ENCODE measurements at places on chromosomes 5 and 9. TPM values are rescaled to one million over a fixed set of nuclear protein-coding genes. Genes with fewer than 3 reads are reported as not detected.

The PRUNE2 gene
- total RNA-seq, result 0.41 TPM

The FAM221B gene
- total RNA-seq, result not detected

The CACNA1B gene
- 0.84 TPM for total RNA-seq

The NELFB gene
- 67.0 TPM for total RNA-seq

The C1QTNF3 gene
- 1.1 TPM for total RNA-seq

The SLCO6A1 gene
- total RNA-seq, result not detected

The PCA3 gene
- not detected for total RNA-seq

The CD14 gene
- total RNA-seq, result 0.29 TPM

DNA sequence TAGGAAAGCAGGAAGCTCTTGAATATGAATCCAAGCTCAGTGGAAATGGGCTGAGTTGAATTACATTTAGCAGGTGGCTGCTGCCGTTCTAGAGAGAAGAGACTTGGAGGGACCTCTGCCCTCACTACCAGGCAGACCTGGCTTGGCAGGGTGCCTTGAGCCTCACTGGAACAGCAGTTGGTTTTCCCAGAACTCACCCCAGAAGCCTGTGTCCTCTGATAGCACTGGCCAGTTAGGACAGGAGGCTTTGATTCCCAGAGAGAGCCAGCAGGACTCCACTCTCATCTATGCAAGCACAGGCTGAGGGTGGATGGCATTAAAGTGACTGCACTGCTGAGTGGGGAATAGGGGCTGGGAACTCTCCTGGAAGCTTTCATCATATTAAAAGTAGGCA lies 54.8 kb downstream of the PWWP2A start:
- DNase-seq, result no peak

DNA sequence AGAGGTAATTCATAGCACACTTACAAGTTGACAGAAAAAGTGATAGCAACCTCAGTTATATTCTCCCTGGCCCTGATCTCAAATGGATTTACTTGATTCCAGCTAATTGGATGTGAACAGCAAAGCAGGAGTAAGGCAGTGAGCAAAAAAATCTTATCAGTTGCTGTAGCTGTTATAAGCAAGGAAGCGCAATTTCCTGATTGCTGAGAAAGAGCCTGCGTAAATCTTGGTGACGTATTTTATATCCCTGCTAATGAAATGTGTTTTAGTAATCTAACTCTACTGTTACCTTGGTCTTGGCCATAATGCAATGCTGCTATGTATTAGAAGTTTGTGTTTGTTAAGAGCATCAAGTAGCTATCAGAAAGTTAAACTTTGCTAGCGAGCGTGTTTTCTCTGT lies 661.2 kb upstream of the SEMA6A start:
- DNase-seq, result no peak

- no peak for DNase-seq
Measured at GRCh38 chr5:148416921-148417320, 33.2 kb downstream of the FBXO38 start.

DNA sequence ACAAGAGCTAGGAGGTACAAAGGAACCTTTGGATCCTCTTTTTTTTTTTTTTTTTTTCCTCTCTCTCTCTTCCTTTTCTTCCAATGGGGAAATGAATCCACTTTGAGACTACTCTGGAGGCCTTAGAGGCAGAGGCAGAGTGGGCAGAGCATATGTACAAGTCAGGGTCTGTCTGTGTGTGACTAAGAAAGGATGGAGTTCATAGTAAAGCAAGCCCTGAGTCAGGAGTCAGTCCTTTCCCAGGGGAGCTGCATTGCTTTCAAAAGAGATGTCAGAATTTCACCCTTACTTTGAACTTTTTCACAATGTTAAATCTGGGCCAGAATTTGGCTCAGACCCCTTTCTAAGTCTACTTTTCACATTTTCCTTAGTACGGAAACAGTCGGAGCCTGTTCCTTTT lies 792.4 kb upstream of the C9orf72 start:
- no peak for DNase-seq

DNA sequence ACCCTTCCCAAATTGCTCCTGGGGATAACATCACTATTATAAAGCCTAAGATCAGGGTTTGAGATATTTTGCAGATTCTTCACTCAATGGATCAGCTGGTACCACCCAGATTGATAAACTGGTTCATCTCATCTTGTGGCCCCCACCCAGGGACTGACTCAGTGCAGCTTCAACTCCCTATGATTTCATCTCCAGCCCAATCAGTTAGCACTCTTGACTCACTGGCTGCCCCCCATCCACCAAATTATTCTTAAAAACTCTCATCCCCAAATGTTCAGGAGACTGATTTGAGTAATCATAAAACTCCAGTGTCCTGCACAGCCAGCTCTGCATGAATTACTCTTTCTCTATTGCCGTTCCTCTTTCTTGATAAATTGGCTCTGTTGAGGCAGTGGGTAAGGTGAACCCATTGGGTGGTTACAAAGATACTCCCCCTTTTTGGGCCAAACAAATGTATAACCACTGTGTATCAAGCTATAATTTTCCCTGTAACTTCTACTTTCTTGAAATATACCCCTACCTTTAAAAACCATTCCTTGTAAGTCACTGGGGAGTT lies 263.3 kb upstream of the IL12B start:
- no peak for DNase-seq

DNA sequence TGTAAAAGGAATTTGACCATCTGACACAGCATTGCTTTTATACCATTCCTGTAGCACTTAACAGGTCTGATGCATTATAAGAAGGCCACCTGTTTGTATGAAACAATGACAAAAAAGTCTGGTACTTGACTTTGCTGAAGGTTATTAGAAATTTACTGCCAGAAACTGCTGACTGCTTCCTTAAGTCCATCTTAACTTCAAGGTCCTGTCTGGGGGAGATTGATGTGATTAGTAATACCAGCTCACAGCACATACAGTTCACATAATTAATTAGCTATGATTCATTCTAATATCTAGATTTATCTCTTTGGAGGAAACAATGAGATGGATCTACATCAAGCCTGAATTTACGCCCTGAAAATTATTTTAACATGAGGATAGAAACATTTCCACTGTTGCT lies 49.6 kb upstream of the TEK start:
- DNase-seq, result no peak

GRCh38 chr9:567747-568305 lies 273.7 kb upstream of the DMRT1 start:
- DNase-seq, result no peak

DNA sequence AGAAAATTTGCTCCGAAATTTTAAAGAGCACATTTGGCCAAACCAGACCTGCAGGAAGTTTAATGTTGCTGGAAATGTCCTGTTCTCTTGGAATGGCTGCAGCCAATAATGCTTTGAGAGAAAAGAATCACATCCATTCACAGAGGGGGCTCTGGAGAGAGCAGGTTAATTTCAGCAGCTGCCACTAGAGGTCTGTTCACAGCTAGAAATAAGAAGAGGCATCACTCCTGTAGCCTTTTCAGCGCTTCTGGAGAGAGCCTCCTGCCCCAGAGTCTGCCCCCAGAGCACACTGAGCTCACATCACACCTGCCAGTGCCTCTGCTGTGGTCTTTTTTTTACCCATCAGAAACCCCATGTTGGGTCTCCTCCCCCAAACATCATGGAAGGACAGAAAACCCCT lies 124.8 kb upstream of the RAD23B start:
- DNase-seq, result no peak

DNA sequence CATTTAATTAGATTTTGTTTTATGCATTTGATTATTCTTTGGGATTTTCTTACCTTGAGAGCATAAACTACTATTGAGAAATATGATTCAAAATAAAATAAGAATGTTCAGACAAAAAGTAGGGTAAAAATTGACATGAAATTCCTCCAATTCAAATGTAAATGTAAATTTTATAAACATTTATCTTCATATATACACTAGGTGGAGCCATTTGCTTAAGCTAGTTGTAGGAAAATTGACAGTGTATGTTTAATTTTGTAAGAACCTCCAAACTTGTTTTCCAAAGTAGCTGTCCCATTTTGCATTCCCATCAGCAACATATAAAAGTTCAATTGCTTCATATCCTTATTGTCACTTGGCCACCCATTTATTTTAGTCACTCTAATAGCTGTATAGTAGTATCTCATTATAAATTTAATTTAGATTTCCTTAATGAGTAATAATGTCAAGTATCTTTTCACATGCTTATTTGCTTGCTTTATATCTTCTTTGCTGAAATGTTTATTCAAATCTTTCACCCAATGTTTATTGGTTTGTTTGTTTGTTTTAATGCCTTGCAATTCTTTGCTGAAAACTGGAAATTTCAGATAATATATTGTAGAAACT lies 37.6 kb upstream of the SLCO6A1 start:
- DNase-seq, result peak; percentile 12

DNA sequence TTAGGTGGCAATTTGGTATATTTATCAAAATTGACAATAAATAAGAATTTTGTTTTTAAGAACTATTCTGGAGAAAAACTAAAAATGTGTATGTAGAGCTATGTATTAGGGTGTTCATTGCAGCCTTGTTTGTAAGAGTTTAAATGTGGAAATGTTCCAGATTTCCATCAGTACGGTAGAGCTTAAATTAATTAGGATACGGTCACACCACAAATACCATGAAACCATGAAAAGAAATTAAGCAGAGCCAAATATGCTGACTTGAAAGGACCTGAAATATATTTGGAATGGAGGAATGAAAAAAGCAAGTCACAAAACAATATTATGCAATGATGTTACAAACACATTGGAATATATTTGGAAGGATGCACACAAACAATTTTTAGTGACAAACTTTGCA lies 64.6 kb downstream of the ACTBL2 start:
- no peak for DNase-seq

- DNase-seq, result no peak
Measured at GRCh38 chr5:136212252-136212721, 19.3 kb upstream of the SMIM32 start.

DNA sequence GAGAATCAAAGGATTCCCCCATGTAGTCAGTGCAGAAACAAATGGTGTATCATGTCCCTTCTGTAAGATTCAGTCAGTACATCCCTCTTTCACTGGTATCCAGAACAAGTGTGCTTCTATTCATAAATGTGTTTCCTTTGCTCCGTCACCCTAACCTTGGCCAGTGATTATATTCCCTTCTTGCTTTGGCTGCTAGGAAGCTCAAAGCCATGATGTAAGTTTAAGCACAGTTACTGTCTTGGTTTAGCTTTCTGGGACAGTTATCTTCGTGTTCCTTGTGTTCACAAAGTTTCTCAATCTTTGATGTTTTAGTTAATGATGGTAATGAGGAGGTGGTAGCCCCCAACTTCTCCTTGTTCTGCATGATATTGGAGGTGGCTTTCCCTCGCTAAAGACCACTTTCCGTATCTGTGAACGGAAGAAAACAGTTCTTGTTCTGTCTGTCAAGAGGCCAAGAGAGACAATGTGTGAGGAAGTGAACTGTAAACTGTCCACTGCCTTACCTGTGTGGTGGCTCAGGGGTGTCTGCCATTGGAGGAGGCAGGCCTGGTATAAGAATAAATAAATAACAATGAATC lies 2.2 kb upstream of the AMBP start:
- DNase-seq, result no peak

- no peak for DNase-seq
Measured at GRCh38 chr9:593809-594208, 247.7 kb upstream of the DMRT1 start.

GRCh38 chr5:153209016-153209415 lies 281.5 kb upstream of the GRIA1 start:
- DNase-seq, result no peak

GRCh38 chr9:114988962-114989599 lies 58.7 kb upstream of the TNFSF8 start:
- DNase-seq, result no peak

GRCh38 chr9:27421577-27421976 lies 102.5 kb upstream of the IFNK start:
- no peak for DNase-seq

GRCh38 chr9:92328225-92328624 lies 2.5 kb downstream of the CENPP start:
- no peak for DNase-seq

- no peak for DNase-seq
Measured at GRCh38 chr5:97208714-97209113, 25.7 kb upstream of the RIOK2 start.

- no peak for DNase-seq
Measured at GRCh38 chr9:122444041-122444733, 33.5 kb downstream of the OR1J1 start.

GRCh38 chr5:168831383-168831782 lies 252.2 kb upstream of the PANK3 start:
- DNase-seq, result no peak

DNA sequence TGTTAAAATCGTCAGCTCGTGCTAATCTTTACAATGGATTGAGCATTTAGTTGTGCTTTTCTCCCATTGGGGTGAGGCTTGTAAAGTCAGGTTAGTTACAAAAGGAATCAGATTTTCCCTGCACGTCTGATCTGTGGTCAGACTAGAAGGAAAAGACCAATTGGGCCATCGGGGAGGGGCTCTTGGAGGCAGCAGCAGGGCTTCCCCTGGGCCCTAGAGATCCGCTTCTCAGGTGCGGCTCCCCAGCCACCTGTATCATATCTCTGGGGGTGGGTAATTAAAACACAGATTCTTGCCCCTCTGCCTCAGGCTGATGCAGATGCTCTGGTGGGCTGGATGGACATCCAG lies 200.3 kb downstream of the HSPA4 start:
- DNase-seq, result no peak

Measured in kidney epithelial cell (primary cell).